PC-3 (cell line): ENCODE measurements at places on chromosomes 13 and 19. TPM values are rescaled to one million over a fixed set of nuclear protein-coding genes. Genes with fewer than 3 reads are reported as not detected.

Gene SMIM44
- total RNA-seq = not detected in 2 replicates

DNA sequence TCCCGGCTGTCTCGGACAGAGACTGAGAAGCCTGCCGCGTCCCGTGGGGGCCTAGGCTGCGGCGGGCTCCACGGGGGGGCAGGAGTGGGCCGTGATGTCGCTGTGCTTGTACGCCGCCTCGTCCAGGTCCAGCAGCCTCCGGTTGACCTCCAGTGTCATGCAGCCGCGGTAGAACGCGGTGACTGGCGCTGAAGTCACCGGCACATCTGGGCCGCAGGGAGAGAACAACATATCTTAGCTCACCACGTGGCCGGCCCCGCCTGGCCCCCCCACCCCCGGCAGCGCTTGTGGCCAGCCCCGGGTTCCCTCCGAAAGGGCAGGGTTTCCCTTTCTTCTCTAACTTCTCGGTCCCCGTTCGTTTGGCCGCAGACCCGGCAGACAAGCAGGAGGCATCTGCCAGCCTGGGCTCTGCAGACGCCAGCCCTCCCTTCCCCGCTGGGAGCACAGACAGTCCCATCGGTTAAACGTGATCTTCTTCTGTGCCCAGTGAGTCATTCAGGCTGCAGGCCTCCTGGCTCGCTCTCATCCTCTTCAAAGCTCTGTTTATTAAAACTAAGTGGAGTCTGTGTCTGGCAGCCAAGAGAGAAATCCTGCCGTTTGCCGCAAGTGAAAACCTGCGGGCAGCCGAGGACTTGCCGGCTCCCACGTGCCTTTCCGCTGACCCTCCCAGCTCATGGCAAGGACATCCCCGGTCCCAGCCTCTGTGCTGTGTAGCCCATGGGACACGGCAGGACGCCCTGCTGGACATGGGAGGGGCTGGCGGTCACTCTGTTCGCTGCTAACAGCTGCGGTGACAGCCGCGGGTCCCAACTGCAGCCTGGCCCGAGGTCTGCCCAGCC is 42.8 kb downstream of the GAS6 start:
- peak; percentile 82 for DNase-seq

DNA sequence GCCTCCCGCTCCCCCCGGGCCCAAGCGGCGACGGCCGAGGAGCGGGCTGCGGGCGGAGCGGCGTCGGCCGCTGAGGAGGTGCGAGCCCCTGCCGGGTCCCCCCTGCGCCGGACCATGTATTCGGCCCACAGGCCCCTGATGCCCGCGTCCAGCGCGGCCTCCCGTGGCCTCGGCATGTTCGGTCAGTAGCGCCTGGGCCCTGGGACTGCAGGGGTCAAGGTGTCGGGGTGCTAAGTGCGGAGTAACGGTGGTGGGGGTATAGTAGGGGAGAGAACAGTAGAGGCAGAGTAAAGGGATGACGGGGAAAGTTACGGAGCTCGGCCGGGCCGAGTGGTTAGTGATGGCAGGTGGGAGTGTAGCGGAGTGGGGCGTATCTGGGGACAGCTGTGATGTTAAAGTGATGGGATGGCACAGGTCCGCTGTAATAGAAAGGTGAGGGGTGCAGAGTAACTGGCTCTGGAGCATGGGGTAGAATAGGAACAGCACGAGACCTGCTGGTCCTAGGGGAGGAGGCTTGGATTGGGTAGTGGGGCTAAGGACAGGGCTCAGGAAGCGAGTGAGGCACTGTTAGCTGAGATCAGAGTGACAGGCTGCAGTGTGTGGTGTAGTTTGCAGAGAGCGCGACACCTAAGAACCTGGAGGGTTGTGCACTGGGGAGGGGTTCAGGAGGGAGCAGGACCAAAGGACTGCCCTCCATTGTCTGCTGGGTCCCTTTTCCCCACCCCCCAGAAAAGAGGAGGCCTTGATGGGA is 15.7 kb downstream of the CIC start:
- no peak for DNase-seq

Gene KATNAL1
- 4.1 and 4.3 TPM in 2 replicates for total RNA-seq

DNA sequence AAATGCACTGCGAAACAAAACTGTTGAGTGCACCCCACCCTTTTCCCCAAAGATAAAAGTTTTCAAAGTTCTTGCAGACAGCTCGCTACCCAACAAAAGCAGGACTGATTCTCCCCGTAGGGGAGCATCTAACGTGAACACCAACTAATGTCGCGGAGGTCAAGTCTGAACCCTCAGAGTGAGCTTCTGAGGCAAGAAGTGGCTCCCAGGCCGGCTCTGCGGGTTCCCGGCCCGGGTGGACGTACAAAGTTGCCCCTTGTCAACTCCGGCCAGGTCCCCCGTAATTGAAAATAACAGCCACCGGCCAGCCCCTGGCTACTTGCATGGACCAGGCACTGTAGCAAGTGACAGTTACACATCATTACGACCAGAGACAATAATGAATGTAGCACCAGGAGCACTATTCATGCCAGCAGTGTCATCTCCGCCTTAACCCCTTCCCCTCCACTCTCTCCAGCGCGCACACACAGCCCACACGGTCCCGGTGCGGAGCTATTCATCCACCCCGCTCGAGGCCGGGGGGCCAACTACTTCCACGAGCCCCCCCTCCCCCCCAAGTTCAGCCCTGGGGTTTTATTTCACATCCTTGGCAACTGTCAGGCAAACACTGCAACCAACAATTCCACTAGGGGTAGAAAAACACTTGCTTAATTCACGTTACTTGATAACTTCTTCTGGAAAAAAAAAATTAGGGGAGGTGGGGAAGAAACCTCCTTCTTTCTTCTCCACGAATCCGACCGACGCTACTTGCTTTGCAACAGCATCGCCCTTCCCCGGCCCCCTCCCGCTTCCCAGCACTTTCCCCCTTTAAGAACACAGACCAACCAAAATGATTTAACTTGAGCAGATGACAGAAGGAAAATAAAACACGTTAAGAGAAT is 1.2 kb downstream of the KLF12 start:
- DNase-seq = no peak

GRCh38 chr13:98065468-98065867 is 77.4 kb upstream of the FARP1 start:
- no peak for DNase-seq

GRCh38 chr19:33712268-33712667 is 84.4 kb upstream of the KCTD15 start:
- DNase-seq = no peak

- peak; percentile 51 for DNase-seq
These were observed 36.4 kb downstream of the CRYL1 start for GRCh38 chr13:20489185-20489820.

DNA sequence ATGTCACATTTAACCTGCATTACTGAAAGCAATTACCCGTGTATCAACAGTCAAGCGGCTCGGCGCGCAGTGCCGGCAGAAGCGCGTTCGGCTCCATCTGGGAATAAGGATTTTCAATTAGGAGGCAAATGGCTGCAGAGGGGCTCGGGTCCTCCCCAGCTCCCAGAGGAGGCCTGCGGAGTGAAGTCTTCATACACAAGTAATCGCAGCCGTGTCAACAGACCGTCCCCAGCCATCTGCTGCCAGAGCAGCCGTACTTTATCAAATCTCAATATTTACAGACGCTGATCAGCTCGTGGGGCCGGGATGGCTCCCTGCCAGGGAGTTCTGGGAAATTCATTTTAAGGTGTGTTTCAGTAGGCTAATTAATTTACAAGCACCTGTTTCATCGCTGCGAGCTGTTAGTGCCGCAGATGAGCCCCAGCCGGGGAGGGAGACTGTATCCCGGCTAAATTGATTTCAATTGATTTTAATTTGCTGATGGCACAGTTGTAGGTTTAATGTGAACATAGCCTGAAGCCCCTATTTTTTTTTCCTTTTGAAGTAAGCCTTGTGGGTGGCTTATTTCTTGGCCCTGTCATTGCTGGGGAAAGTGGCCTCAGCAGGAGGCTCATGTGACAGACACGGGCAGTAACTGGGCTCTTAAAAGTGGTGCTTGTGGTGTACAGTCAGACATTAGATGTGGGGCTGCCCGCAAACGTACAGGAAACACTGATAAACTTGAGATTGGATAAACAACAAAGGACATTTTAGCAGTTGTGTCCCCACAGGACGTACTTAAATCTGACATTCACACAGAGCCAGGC is 252.7 kb downstream of the TEX29 start:
- DNase-seq = no peak

DNA sequence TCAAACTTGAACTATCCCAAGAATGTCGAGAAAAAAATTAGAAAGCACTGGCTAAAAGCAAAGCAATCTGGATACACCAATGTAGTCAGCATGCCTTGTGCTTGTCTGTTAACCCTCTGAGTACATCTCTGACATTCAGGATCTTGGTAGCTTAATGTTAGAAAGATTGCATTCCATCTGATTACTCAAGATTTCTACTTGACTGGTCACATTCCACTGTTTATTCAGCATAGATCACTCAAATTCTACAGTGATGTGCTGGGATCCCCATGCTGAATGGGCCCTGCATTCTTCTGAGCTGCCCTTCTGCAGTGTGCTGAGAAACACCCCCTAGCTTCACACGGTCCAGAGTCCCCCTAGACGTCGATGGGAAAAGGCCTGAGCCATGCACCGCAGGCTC is 295.4 kb upstream of the MAB21L1 start:
- DNase-seq = peak; percentile 72

GRCh38 chr13:102707467-102707866 is 12.6 kb upstream of the METTL21C start:
- DNase-seq = peak; percentile 84

Gene KIR3DL1
- not detected in 2 replicates for total RNA-seq

Gene ZNF320
- total RNA-seq = 7.7 and 10.6 TPM in 2 replicates

GRCh38 chr19:14048443-14049153 is 13.3 kb downstream of the PALM3 start:
- DNase-seq = peak; percentile 60

GRCh38 chr19:32662186-32662585 is 12.8 kb downstream of the ANKRD27 start:
- no peak for DNase-seq

DNA sequence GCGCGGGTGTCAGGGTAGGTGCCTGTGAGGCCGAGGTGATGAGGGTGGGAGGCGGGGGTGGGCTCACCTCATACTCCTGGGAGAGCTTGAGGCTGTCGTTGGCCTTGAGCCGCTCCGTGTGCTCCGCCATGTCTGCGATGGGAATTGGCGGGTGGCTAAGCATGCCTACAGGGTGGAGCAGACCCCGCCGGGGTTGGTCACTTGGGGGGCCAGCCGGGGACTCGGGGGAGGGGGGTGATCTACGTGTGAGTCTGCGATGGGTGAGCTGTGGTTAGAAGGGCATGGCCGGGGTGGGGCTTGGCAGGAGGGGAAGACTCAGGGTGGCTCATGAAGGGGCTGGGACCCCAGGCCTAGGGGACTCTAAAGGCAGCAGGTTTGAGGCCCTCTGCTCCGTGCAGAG is 125.2 kb downstream of the PTPRS start:
- no peak for DNase-seq

GRCh38 chr19:1568320-1569019 is at the start of gene MEX3D:
MEX3D (minus strand) TSS chr19:1568325; CDS start chr19:1568058, 267 bp downstream.
- peak; percentile 72 for DNase-seq
